ENCODE measurements at places on chromosomes 2 and 18.

- DNase-seq, result no peak
Measured at GRCh38 chr18:76657911-76658470, 162.9 kb upstream of the ZNF516 start.

- DNase-seq, result no peak
Measured at GRCh38 chr2:61774351-61774750, 79.5 kb downstream of the FAM161A start.

GRCh38 chr18:75063196-75063595 is 145.7 kb downstream of the PTGR3 start:
- DNase-seq, result no peak

- DNase-seq, result no peak
Measured at GRCh38 chr2:209662021-209662420, 109.6 kb upstream of the UNC80 start.

Measured in activated T-helper 2 cell treated with anti-CD3 and anti-CD28 coated beads, Interferon-gamma antibody, Interleukin-2, Interleukin-4, amounts not matched to agents 10 μg/mL and 5 μg/mL and 100 μg/mL, durations not matched to agents 14 hours and 24 hours and 36 hours (primary cell).